Kidney (tissue), 22 donors: ENCODE measurements at places on chromosomes 3 and 15.

- DNase-seq, result no peak
Measured at GRCh38 chr15:40969363-40969762, 16.1 kb downstream of the CHAC1 start.

GRCh38 chr3:23830869-23831484, 25.2 kb downstream of the UBE2E1 start:
- no peak for DNase-seq

GRCh38 chr15:27933562-27933961, 165.6 kb downstream of the OCA2 start:
- no peak for DNase-seq

DNA sequence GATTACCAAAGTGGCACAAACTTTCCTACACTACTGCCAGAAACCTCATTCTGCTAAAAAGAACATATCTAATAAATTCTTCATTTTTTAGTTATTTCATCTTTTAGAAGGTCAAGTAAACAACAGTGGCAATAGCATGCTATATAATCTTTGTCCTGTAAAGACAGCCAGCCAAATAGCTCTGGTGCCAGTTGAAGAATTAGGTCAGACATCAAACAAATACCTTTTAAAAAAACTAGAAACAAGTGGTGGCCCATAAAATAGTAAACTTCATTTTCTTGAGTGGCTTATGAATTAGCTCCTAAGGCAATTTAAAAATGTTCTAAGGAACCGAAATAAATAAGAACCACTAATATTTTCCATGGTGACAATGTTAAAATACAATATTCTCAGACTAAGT, 19.5 kb downstream of the CCDC14 start:
- no peak for DNase-seq

DNA sequence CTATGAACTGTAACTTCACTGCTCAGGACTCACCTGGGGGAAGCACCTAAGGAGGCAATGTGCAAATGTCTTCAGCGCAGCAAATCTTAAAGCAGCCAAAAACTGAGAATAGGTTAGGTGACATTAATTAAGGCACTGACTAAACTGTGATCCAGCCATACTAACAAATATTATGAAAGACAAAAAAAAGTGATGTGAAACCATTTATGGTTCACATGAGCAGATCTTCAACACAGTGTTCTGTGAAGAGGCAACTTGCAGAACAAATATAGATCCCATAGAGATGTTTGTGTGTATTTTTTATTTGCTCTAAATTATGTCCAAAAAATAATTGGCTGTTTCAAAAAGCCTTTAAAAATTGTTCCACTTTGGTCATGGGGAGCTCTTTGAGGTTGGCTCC, 24.1 kb upstream of the MITF start:
- DNase-seq, result no peak

GRCh38 chr3:43521941-43522340, 99.9 kb downstream of the ANO10 start:
- no peak for DNase-seq

DNA sequence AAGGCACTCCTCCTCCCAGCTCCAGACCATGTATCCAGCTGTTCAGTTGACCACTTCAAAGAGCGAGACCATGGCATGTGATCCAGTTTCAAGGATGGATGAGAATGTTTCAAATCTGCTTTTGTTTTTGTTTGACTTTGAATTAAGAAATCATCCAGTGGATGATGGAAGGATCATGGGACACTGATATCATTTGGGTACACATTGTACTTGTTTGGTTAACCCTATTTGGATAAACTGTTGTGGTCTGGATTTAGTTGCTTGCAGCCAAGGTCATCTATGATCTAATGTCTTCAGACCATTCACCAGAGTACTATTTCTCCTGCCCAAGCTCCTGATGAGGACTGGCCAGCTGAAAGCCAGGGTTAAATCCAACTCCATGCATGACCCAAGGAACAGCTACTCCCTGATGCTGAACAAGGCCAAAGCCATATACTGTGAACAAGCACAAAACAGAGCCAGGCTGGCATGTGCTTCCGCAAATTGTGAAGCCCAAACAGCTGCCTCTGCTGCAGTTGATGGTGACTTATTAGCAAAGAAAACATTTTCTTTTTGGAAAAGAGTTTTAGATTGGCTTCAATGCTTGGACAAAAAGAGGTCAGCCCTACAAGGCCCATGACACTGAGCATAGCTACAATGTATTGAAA, 5.2 kb upstream of the ADAMTS17 start:
- no peak for DNase-seq

GRCh38 chr3:31551646-31552045, 18.9 kb downstream of the STT3B start:
- no peak for DNase-seq
